Esophagus muscularis mucosa (tissue), 4 donors: ENCODE measurements at places on chromosomes 6 and 20. TPM values are rescaled to one million over a fixed set of nuclear protein-coding genes. Genes with fewer than 3 reads are reported as not detected.

GRCh38 chr6:20948556-20948955 is 414.3 kb downstream of the CDKAL1 start:
- DNase-seq = no peak

The TRIM10 gene
- total RNA-seq = not detected

- DNase-seq = no peak
Observed at GRCh38 chr6:158861686-158862381, 42.7 kb upstream of the EZR start.

DNA sequence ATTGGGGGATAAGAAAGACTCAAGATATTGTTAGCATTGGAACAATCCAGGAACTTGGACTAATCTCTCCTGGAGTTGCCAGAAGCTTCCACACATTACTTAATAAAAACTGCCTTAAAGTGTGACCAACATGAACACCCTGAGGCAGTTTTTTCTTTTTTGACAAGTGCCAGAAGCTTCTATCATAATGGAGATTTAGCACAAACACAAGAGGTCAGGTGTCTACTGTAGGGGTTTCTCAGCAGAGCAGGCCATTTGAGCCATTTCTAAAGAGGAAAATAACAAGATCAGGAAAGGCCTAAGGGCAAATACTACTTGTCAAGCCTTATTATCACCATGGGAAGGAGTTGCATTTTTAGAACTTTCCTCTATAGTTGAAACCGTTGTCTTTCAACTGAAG is 361.5 kb downstream of the EPM2A start:
- DNase-seq = no peak

The SASH1 gene
- total RNA-seq = 57.8 TPM

The NFS1 gene
- 25.3 TPM for total RNA-seq

GRCh38 chr6:99590728-99591672 is 15.6 kb upstream of the PRDM13 start:
- peak; percentile 87 for DNase-seq

DNA sequence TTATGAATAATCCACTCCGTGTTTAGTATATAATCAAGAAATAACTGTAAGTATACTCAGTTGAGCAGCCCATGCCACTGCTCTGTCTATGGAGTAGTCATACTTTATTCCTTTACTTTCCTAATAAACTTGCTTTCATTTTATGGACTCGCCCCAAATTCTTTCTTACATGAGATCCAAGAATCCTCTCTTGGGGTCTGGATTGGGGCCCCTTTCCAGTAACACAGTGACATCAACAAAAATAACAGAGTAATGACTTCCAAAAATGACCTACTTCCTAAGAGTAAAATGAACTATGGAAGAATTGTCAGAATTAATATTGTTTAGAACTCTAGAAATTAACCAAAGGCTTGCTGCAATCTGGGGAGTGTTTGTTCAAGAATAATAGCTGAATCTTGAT is 8.8 kb downstream of the OR2H1 start:
- no peak for DNase-seq

GRCh38 chr6:75437421-75437891 is 56.1 kb downstream of the FILIP1 start:
- DNase-seq = no peak

GRCh38 chr6:54776891-54777290 is 69.7 kb upstream of the FAM83B start:
- DNase-seq = no peak

DNA sequence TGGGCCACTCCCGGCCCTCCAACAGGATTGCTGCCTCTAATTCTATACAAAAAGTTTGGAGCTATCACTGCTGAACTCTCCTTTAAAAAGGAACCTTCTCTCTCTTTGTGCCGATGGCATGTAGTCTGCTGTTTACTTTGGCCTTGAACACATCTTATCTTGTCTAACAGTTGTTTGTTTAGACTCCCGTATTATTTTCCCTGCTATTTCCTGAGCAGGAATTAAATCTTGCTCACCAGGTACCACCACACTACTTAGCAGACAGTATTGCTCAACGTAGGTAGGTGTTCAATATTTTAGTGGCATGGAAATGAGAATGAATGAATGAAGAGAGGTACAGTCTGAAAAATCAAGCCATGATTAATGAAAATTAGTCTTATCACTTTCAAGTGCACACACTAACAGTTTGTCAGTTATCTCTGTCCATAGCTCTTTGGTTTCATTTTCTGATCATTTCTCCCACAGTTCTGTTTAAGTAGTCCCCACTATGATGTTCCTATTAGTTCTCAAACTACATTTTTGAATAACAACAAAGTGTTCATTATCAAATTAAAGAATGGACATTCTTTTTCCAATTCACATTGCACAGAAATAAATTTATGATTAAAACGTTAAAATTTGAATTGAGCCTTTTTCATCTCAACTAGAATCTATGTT is 6.8 kb upstream of the HEY2 start:
- no peak for DNase-seq

GRCh38 chr6:72535124-72535523 is 86.7 kb upstream of the KCNQ5 start:
- DNase-seq = no peak

GRCh38 chr20:35059110-35059509 is 33.5 kb downstream of the TRPC4AP start:
- DNase-seq = no peak

GRCh38 chr6:95690328-95690727 is 113.0 kb downstream of the MANEA start:
- DNase-seq = no peak

The FAM217A gene
- total RNA-seq = not detected

DNA sequence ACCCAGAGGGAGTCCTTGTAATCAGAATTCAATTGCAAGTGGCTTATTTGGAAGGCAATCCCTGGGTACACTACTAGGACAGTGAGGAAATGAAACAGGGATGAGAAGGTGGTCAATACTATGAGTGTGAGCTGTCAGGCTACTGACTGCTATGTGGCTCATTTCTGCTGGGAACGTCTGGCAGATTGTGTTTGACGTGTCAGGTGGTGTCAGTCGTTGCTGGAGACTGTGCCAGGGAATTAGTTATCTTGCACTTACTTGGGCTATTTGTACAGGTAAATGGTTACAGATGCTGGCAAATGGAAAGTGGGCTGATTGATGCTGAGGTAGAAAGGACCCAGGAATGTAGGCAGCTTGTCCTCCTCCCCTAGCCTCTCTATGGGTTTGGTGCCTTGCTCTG is 17.4 kb downstream of the CST4 start:
- DNase-seq = peak; percentile 50

The RGS19 gene
- total RNA-seq = 13.0 TPM

The TSBP1 gene
- total RNA-seq = not detected

The PGC gene
- not detected for total RNA-seq

DNA sequence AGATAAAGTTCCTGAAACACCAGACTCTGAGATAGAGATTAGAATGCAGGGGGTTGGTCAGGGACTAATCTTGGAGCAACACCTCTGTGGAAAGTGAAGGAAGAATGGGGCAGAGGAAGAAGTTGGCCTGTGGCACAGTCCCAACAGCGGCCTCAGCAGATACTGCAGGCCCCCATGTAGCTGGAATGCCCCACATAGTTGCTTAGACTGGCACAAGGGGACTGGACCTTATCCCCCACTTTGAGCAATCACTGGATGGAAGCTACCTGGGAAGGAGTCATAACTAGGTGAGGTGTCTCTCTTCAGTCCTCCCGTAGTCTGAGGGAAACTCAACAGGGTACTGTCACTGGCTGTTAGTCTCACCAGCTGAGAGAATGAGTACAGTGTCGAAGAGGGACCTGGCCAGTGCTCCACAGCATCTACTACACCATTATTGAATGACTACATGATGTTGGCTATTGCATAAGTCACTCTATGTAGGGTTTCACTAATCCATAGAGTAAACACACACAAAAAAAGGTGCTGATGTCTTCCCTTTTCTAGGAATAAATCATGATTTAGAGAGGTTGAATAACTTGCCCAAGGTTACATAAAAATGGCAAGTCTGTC is 47.5 kb downstream of the ADGRG6 start:
- DNase-seq = no peak

- DNase-seq = no peak
Observed at GRCh38 chr6:4550227-4550597, 226.0 kb upstream of the CDYL start.

DNA sequence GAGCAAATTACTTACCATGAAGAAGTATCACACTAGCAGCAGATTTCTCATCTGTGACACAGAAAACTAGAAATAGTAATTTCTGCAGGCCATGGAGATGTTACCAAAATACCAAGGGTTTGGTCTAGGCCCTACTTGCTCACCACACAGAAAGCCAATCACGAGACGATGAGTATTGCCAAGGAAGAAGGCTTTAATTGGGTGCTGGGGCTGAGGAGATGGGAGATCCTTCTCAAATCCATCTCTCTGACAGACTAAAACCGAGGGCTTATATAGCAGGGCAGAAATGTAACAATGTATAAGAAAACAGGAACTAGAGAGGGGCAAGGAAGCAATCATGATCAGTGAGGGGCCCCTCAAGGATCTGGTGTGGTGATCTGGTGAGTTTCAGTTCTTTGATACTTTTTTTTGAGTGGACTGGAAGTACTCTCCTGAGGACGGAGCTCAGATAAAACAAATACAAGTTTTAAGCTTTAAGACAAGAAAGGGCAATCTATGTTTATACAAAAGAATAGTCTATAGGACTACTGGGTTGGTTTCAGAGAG is 40.9 kb downstream of the RNF182 start:
- no peak for DNase-seq

DNA sequence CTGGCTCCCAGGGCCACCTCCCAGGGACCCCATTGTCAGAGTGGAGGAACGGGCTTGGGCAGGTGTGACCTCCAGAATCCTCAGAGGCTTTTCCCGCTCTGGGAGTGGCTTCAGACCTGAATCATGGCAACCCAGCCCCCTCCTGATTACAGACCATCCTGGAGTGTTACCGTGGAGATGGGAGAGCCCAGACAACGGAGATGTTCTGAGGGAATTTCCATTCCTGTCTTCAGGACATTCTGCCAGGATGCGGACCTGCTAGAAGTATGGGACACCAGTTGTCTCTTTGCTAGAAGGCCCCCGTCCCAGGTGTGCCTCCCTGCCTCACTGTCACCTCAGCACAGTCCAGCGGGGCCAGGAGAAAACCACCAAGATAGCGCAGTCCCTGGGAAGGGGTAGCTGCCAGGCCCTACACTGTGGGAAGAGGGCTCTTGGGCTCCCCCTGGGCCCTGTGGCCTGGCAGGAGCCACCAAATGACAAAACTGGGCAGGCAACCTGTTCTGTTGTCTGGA is 109.9 kb downstream of the PSMB1 start:
- DNase-seq = no peak

The NCR2 gene
- total RNA-seq = not detected

The CCN6 gene
- total RNA-seq = not detected

- no peak for DNase-seq
Observed at GRCh38 chr6:116459927-116460326, 1.2 kb upstream of the CALHM6 start.

GRCh38 chr20:24459733-24460132 is 9.7 kb upstream of the SYNDIG1 start:
- DNase-seq = no peak

DNA sequence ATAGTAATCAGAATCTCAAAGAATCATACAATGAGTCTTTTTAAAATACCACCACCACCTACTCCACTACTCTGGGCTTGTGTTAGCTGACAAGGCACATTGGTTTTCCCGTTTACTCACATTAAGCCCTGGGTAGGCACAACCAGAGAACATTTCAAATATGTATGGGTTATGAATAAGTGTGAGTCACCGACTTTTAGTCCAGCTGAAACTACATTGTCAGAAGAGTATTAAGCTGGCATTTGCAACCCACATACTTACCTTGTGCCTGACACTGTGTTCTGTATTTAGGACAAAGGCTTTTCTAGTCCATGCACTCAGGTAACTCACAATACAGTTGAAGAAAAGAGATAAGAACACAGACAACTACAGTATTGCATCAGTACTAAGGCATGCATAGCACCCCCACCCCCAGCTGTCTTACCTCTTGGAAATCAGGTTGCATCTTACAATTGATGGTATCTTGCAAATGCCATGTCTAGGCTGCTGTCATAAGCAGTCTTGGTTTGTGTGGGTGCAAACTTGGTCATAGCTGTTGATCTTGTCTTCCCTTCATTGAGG is 40.3 kb upstream of the AHI1 start:
- no peak for DNase-seq

The DZANK1 gene
- 1.3 TPM for total RNA-seq

DNA sequence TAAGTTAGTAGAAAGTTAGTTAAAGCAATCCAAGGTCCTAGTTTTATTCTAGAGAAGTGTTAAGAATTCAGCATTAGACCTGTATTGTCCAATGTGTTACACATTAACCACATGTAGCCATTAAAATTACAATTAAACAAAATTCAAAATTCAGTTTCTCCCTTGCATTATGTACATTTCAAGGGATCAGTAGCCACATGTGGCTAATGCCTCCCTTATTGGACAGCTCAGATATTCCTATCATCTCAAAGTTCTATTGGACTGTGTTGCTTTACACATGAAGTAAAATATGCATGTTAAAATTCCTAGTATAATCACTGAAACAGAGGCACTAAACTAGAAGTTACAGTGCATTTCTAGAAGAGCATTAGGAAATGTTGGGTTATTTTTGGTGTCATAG is 107.2 kb upstream of the SCGN start:
- no peak for DNase-seq

The LRFN2 gene
- total RNA-seq = not detected

DNA sequence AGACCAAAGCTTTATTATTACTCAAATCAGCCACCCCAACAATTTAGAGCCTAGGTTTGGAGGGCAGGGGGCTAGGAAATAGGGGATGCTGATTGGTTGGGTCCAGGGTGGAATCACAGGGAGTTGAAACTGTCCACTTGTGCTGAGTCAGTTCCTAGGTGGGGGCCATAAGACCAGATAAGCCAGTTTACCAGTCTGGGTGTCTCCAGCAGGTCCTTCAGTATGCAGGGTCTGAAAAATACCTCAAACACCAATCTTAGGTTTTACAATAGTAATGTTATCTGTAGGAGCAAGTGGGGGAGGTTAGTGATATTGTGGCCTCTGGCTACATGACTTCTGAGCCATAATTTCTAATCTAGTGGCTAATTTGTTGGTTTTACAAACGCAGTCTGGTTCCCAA is 63.2 kb downstream of the UBR2 start:
- no peak for DNase-seq

The WFDC11 gene
- not detected for total RNA-seq

GRCh38 chr6:145489583-145489982 is 245.7 kb downstream of the EPM2A start:
- DNase-seq = no peak

GRCh38 chr20:23156170-23156841 is 70.2 kb upstream of the CD93 start:
- DNase-seq = peak; percentile 92

The SAMD3 gene
- 2.7 TPM for total RNA-seq

The PLTP gene
- 187 TPM for total RNA-seq

The RBCK1 gene
- 76.7 TPM for total RNA-seq

The PTK6 gene
- total RNA-seq = 0.17 TPM

GRCh38 chr6:135331002-135331401 is 149.9 kb downstream of the MYB start:
- no peak for DNase-seq
